Type B pancreatic cell (in vitro differentiated cells): ENCODE measurements at places on chromosomes 6 and 20. TPM values are rescaled to one million over a fixed set of nuclear protein-coding genes. Genes with fewer than 3 reads are reported as not detected.

DNA sequence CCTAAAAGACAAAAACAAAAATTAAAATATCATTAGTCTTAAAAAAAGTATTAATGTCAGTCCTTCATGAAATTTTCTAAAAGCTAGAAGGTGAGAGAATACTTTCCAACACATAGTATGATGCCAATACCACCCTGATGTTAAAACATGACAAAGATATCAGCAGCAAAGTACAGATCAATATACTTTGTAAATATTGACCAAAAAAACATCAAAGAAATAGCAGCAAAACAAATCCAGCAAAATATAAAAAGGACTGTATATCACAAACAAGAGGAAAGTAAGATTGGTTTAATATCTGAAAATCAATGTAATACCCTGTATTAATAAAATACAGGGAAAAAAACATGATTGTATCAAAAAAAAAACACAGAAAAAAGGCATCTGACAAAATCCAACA is 51.4 kb downstream of the TASP1 start:
- no peak for DNase-seq

- DNase-seq, result no peak
Observed at GRCh38 chr20:39378776-39379175, 416.6 kb downstream of the DHX35 start.

The APCDD1L gene
- total RNA-seq, result 0.26 and 0.53 TPM in 2 replicates

DNA sequence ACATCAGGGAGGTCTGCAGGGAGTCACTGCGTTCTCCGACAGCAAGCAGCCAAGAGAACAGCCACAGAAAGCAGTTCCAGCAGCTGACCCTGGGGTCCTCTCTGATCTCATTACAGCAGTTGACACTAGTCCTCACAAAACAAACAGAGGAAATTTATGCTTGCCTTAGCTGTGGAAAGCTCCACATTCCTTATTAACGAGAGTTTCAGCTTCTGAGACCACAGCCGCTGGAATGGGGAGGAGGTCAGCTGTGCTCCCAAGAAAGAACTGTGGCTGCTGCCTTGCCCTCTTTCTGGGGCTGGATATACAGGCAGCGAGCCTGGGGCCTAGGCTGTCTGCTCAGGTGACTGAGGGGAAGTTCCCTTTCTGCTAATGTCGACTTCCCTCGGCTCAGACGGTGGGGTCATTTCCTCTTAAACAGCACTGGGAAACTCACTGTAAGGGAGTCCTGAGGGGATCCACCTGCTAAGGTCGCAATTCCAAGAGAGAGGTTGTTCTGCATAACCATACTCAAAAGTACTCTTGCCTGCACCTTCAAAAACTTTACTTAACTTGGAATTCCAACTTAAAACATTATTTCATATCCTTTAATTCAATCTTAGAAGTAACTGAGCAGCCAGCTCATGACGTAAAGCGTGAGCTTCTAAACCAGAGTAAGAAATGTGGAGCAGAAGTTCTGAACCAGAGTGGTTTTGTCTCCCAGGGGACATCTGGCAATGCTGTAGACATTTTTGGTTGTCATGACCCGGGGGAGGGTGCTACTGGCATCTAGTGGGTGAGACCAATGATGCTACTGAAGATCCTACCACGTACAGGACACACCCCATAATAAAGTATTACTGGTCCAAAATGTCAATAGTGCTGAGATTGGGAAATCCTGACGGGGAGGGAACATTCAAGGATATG is 80.3 kb downstream of the BACH2 start:
- no peak for DNase-seq

- DNase-seq, result no peak
Observed at GRCh38 chr20:40705413-40705812, 16.4 kb upstream of the MAFB start.

- DNase-seq, result no peak
Observed at GRCh38 chr6:155100087-155100486, 105.0 kb downstream of the TIAM2 start.
